ENCODE measurements at places on chromosomes 5 and 9.

- DNase-seq = no peak
Measured at GRCh38 chr5:173330338-173331206, 2.4 kb upstream of the STC2 start.

DNA sequence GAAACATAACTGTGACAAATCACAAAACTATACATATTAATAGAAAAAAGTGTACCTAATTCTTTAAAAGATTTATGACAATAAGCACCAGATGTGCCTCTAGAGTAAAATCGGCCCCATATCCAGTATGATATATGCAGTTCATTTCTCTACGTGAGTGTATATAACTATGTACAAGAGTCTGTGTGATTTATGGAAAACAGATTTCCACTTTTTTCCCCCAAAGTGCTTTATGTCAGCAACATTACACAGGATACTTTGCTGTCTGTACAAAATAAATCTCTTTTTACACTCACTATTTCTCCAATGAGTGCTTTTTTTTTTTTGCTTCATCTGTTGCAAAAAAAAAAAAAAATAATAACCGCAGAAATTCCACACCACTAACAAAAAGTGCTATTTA, 298.8 kb upstream of the RFX3 start:
- DNase-seq = no peak

DNA sequence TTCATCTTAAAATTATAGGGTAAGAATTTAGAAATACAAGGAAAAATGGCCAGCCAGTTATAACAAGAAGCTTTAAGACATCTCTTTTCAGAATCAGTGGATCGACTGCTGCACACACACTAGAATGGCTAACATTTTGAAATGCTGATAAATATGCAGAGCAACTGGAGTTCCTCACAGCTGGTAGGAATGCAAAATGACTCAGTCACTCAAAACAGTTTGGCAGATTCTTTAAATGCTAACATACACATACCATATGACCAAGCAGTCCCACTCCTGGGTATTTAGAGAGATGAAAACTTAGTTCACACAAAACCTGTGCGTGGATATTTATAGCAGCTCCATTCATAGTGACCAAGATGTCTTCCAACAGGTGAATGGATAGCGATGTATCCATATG, 23.2 kb upstream of the PSAT1 start:
- DNase-seq = no peak

- no peak for DNase-seq
Measured at GRCh38 chr5:157568720-157569119, 6.9 kb downstream of the ADAM19 start.

DNA sequence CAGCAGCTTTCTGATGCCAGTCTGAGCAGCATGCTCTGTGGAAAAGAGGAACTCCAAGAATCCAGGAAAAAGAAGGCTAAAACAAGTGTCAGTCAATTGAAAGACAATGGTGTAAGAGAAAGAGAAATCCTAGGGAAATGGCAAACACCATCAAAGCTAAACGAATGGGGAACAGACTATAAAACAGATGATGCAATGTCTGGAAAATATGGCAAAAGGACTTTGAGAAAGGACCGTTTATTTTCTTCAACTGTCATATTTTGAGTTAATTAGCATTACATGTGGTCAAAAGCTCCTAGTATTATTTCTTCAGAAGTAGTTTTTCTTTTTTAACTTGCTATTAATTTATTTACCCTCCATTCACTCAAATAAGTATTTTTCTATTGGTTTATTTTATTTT, 465.2 kb downstream of the LRRC70 start:
- no peak for DNase-seq

Data from activated T-helper 1 cell treated with Interleukin-2 at 50 U/mL for 16 hours (primary cell).